Urothelium cell line (cell line): ENCODE measurements at places on chromosomes 1 and 21.
A peak's percentile ranks its signal among the peaks of the same experiment; 100 is the strongest.

DNA sequence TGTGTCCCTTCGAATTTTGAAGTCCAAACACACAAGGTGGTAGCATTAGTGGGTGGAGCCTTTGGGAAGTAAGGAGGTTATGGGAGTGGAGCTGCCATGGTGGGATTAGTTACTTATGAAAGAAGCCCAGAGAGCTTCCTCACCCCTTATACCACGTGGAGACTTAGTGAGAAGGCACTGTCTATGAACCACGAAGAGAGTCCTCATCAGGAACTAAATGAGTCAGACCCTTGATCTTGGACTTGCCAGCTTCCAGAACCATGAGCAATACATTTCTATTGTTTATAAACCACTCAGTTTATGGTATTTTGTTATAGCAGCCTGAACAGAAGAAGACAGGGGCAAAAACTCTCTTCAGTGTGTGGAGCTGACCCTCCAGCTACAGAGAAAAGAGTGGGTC is 259.3 kb upstream of the AJAP1 start:
- DNase-seq: no peak

DNA sequence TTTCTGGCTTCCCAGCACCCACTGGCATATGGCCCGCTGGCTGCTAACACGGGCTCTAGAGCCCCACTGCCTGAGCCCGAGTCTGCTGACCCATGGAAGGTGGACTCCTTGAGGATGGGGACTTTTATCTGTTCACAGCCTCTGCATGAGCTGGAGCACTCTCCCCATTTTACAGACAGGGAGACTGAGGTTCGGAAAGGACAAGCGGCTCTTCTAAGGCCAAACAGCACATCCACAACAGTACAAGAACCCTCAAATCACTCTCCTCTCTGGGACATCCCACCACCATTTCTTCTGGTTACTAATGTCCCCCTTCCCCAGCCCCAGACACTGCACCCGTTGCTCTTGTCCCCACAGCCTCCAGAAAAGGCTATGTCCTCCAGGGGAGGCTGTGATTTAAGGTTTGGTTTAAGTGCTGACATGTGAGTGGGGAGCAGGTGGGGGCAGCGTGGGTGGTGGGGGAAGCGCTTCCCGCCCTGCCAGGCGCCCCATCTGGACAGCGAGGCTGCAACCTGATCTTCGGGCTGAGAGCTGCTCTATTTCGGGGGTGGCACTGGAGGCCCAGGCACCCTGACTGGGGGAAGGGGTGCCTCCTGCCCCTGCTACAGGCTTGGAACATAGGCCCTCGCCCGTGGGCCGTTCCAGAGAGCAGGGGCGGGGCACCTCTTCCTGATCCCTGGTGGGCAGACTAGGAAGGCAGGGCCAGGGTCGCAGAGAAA is 104.8 kb upstream of the WNT4 start:
- DNase-seq: no peak

DNA sequence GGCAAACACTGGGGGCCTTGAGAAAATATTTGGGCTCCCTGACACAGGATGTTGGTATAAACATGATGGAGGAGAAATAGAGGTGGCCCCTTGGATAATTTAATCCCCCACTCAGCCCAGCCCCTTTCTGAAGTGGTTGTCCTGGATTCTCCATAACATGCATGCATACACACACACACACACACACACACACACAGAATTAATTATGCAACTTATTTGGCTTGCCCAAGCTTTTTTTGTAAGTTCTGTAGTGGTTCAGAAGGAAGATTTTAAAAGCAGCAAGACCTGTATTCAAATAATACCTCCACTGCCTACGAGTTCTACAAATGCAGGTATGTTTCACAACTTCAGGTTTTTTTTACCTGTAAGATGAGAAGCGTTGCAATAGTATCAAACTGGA is 15.0 kb downstream of the ATF3 start:
- DNase-seq: no peak

- DNase-seq: no peak
These were observed 19.7 kb upstream of the SUMO3 start for GRCh38 chr21:44837537-44837936.

DNA sequence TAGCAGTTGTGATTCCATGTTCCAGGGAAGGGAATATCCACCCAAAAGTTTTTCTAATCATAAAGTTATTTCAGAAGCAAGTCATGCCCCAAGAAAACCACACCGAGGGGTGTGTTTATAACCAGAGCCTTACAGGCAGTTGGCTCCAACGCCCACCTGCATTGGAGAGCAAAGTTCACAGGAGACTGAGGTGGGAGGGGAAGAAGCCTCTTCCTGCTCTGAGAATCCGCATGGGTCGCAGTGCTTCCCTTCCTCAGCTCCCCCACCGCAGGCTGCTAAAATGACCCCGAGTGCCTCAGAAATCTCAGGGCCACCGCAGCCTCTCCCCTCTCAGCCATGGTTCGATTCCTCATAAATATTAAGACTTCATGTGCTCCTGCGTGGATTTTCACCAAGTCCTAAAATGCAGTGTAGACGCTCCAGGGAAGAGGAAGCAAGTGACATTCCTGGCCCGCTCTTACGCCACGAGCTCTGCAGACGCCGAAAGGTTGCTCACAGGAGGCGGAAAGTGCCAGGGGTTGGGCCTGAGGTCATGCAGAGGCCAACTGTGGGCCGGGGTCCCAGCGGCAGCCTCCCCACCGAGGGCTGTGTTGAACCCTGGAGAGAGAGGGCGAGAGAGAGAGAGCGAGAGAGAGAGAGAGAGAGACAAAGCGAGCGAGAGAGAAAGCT is 13.4 kb upstream of the SPSB1 start:
- peak; percentile 24 for DNase-seq

GRCh38 chr1:15975358-15975804 is 520 bp downstream of the ZBTB17 start:
- peak; percentile 66 for DNase-seq

GRCh38 chr1:221149555-221150075 is 270.4 kb downstream of the HLX start:
- no peak for DNase-seq

- no peak for DNase-seq
These were observed 105.0 kb upstream of the UBE2U start for GRCh38 chr1:64098436-64098835.

- no peak for DNase-seq
These were observed 123.7 kb downstream of the TOMM20 start for GRCh38 chr1:235004840-235005391.

GRCh38 chr21:22961258-22961657 is 1963.0 kb downstream of the NCAM2 start:
- DNase-seq: no peak

DNA sequence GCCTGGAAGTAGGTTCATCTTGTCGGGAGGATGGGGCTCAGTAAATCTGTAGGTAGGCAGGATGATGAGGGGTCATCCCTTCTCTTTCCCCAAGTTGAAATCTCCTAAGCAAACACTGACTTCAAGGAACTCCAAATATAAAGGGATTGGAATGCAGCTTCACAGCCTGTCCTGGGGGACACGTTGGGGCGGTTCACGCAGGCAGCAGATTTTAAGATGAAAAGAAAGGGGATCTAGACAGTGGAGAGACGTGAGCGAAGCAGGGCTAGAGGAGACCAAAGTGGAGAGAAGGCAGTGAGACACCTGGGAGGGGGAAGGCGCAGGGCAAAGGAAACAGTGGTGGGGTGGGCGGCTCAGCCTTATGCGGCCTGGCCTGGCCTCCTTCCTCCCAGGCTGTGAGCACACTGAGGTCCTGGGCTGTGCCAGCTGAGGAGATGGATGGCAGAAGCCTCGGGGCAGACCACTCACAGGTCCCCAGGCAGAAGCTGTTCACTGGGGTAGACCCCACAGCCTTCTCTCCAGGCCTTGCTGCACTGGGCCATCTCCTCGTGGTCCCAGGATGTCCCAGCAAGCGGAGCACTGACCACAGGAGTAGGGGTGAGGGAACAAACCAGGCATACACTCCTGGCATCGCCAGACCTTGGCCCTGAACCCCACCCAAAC is 51.7 kb downstream of the TOR1AIP2 start:
- no peak for DNase-seq

DNA sequence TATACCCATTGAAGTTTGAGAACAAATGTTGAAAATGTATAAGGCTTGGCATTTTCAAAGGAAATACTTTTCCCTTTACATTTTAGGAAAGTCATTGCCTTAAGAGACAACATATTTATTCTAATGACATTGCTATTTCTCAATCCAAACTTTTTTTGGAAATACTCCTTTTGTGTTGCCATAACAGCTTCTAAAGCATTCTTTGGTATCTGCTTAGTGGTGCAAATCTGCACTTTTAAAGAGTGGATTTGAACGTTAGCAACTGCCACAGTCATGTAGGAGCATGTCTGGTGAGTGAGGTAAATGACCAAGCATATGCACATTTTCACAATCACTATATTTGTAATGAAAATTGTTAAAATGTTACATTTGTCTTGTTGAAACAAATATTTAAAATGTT is 124.4 kb upstream of the GORAB start:
- no peak for DNase-seq

DNA sequence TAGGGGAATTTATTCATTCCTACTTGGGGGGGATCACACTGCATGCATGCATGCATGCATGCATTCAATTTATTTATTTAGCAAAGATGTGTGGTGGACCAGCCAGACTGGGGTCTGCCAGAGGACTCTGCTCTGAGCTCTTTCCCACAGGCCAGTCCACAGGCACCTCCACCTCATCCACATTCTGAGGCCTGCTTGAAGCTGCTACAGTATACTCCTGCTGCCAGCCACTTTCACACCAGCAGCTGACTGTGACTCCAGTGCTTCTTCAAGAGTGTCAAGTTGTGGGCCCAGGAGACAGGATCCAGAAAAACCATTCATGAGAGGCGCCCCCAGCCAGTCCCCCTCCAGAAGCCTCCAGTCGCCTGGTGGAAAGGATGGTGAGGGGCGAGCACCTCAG is 30.9 kb downstream of the SSBP3 start:
- no peak for DNase-seq

DNA sequence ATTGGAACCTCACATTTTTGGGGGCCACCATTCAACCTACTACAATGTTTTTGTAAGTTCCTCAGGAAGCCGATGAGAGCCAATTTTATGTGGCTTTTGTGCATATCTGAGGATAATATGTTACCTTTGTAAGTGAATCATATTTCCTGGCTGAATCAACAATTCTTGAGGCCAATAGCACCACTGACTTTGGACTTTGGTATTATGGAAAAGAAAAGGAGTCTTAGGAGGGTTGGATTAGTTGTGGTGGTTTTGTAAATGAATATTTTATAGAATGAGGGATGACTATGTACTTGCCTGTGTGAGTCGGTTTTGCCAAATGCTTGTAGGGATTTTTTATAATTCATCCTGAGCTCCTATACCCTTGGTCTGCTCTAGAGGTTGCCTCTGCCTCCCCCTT is 181.5 kb upstream of the HMGB4 start:
- DNase-seq: no peak

- DNase-seq: no peak
These were observed 8.4 kb upstream of the GPR153 start for GRCh38 chr1:6269296-6269695.

DNA sequence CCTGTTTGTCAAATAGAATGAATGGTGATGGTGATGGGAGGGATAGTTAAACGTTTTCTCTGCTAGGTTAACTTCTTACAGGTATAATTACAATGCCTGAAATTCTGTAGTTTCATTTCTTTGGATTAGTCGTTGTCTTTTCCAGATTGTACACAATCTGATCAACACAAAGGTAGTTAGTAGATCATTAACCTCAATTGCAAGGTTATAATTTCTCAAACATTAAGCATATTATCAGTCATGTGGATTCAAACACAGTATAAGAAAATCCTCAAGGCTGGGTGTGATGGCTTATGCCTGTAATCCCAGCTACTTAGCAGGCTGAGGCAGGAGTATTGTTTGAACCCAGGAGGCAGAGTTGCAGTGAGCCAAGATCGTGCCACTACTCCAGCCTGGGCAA is 20.6 kb downstream of the SYNC start:
- no peak for DNase-seq

- peak; percentile 78 for DNase-seq
These were observed 258.5 kb downstream of the TRABD2B start for GRCh38 chr1:47738560-47739182.
